ENCODE measurements at places on chromosomes 5 and 9.

- no peak for DNase-seq
Observed at GRCh38 chr5:143057580-143057999, 287.4 kb downstream of the ARHGAP26 start.

- no peak for DNase-seq
Observed at GRCh38 chr5:116626945-116627679, 52.5 kb upstream of the SEMA6A start.

- no peak for DNase-seq
Observed at GRCh38 chr5:94901191-94901979, 282.9 kb downstream of the SLF1 start.

GRCh38 chr9:85516455-85516854 is 225.3 kb downstream of the AGTPBP1 start:
- no peak for DNase-seq

GRCh38 chr5:9479361-9479760 is 66.5 kb downstream of the SEMA5A start:
- no peak for DNase-seq

DNA sequence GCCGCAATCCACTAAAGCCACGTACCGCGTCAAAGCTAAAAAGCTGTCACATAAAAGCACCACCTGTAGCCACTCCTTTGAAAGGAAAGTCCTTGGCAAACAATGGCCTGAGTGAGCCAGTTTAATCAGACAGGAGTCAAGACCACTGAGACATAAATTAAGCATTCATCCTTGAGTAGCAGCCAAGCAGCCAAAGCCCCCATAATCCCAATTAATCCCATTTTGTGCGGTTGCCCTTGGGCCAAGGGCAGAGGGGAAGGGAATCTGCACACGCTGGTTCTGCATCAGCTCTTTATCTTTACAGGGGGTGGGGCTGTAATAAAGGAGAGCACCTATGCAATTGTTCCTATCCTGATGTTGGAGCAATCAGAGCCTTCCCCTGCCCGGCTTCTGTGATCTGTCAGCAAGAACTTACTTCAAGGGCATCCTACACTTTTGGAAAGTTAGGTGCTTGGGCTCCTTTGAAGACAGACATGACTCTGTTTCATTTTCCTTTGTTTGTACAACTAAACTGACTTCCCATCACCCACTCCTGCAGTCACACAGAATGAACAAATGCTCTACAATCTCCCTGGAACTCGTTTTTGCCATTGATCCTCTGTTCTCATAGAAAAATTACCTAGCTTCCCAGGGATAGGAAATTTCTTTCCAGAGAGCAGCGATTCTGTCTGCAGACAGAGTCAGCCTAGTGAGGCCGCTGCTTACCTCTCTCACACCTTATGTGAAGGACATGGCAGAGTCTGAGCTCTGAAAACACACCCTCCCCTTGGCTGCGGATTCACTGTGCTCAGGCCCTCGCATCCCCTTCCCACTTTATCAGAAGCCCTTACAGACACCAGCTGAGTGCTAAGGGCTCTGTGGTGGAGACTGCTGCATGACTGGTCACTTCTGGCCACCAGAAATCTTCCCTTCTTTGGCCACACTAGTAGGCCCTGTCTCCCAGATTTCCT is 116.2 kb upstream of the TBCA start:
- no peak for DNase-seq

DNA sequence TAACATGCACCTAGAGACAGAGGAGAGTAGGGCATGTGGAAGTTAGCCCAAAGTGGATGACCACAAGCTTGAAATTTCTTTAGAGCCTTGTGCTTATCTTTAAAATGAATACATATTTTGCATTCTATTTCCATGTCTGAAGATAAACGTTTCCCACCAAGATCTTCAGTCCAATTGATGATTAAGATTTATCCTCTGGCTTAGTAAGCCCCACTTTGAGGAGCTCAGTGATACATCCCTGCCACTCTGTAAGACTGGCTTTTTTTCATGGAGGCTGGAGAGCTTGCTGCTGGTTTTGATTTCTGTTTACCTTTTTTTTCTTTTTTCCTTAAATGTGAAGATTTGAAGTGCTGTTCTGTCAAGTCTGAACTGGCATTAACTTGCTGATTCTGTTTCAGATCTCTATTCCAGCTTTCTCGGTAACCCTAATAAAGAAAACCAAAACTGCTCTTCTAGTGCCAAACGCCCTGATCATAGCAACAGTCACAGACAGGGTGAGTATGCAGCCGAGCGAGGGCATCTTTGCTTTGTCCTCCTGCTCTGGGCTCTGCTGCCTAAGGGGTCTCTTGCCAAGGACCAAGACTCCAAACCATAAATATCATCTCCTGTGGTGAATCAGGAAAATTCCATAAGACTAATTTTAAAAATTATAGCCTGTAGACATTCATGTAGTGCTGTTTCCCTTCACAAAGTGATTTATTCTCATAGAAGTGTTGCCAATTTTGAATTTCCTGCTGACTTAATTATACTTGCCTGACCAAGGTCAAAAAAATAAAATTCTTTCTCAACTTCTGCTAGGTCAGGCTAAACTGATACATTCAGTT is 54.3 kb downstream of the GRAMD2B start:
- no peak for DNase-seq

DNA sequence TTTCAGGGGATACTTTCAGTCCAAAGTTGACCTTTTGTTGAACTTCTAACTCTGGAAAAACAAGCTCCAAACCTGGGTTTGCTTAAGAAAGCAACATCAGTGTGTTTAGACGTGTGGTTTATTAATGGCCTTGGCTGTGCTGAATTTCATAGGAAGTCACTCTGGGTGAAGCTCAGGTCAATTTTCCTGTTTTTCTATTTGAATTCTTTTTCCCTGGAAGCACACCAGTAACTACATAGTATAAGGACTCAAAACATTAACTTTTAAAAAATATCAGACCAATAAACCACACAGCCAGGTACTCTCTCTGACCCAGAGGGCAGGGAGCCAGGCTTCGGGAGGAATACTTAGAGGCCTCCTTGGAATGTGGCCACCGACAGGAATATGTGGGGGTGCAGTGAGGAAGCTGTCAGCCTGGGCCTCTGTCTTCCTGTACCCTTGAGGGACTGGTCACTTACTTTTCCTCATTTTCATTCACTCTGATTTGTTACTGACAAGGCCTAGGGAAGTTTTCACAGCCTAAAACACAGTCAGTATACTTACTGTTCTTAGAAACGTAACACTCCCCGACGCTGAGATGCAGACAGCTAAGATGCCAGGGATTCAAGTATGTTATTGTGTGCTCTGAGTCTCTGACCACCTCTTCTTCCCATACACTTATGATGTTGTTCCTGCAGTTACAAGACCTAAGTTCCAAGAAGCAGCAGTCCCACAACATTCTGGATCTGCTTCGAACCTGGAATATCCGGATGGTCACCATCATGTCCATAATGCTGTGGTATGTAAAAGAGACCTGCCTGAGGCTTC is 18.9 kb downstream of the SLC22A5 start:
- DNase-seq = no peak

DNA sequence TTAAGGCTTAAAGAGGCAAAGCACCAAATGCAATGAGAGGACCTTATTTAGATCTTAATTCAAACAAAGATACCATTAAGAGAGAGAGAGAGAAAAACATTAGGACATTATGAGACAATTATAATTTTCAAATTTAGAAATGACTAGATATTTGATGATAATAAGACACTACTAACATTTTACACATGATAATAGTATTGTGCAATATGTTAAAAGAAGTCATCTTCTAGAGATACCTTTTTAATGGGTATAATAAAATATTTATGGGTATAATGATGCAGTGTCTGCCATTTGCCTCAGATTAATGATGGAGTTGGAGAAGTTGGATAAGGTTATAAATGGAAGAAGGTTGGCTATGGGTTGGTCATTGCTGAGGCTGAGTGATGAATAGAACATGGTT is 21.2 kb downstream of the SPAAR start:
- DNase-seq = no peak

DNA sequence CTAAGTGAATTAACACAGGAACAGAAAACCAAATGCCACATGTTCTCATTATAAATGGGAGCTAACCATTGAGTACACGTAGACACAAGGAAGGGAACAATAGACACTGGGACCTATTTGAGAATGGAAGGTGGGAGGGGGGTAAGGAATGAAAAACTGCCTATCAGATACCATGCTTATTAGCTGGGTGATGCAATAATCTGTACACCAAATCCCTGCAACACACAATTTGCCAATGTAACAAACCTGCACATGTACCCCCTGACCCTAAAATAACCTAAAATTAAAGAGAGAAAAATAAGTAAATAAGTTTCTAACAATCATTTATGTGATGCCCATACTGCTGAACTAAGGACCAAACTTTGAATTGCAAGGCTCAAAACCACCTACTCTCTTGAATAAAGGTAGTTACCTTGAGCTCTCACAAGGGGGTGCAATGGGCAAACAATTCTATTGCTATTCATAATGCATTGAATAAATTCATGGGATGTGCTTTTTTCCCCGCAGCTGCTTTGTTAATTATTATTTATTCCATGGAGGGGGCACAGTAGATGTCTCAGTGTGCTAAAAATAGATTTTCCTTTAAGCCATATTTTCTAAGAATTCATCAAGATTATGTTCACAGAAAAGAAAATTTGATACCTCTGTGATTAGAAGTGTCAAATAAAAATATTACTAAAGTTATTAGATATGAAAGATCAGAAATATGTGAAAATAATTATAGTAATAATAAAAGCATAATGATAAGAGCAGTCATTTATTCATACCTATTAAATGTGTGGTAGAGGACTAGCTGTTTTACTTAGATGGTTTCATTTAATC is 76.2 kb upstream of the PTPN3 start:
- no peak for DNase-seq

DNA sequence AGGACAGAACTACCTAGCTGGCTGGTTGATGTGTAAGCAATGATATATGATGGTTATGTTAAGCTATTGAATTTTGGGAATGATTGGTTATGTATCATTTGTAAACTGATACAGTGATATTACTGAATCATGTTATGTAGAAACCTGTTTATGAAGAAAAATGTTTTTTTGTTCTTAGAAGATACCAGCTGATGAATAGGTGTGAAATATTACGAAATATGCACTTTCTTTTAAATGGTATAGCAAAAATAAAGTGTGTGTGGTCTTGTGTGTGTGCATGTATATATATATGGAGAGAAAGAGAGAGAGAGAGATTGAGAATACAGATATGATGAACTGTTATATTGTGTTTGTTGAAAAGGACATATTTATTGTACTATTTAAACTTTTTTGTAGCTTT is 164.1 kb downstream of the WDR70 start:
- DNase-seq = no peak

DNA sequence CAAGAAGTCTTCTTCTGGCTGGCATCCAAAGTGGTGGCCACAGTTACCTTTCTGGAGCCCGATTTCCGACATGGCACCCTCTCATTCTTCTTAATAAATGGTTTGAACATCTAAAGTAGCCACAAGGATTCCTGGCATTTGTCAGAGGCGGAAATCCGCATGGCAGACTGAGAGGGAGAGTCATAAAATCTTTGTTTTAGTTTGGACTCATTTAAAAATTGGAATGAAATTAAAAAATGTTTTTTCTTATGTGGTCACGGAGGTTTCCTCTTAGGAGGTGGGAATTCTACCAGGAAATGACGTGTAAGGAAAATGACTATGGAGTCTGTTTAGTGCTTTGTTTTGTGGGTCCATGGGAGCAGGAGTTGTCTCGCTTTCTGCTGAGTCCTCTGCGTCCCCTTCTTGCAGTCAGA is 133.0 kb upstream of the PTCH1 start:
- DNase-seq = no peak

DNA sequence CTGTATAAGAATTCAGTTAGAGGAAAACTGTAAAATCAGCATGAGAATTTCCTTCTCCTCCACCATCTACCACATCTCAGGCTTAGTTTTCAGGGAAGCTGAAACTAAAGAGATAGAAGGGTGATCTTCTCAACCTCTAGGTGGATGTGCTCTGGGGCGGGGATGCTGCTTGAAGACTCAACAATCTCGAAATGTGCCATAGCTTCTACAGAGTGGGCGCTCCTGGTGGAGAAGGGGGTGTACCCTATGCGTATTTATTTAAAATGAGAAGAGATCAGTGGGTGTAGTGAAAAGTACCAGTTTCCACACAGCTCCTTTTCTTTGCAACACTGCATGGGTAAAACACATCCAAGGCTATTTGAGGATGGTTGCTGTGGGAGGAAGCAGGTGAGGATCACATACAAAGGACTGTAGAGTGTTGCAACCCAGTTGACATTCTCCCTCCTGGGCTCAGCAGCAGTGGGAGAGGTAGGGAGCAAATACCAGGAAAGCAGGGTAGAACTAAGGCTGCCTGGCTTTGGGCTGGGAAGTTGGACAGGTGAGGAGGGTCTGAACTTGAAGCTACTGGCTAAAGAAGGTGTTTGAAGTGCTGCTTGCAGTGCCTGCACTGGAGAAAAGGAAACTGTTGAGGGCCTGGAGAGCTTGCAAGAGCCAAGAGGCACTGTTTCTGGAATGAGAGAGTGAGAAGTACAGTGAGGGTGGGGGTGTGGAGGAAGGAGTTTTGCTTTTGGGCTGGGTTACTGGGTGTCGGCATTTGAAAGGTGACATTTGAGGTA is 73.1 kb downstream of the MAST4 start:
- no peak for DNase-seq

DNA sequence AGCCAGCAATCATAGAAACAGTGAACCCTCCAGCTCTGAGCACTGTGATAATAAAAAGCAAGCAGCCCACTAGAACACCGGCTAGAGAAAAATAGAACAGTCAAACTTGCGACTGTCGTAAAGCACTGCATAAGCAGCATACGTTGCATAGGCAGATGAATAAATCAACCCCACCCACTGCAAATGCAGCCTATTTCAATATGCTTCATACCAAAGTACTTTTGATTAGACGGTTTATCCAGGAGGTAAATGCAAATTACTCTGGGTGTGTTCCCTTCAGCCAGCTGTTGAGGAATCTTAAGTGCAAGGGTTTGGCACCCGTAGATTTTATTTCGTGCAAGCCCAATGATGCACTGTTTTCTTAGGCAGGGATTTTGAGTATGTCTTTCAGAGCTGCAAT is 32.1 kb upstream of the ANKRD18A start:
- DNase-seq = no peak

- no peak for DNase-seq
Observed at GRCh38 chr5:79133121-79133656, 21.6 kb downstream of the BHMT start.

- no peak for DNase-seq
Observed at GRCh38 chr5:160152287-160152686, 33.0 kb upstream of the PWWP2A start.

DNA sequence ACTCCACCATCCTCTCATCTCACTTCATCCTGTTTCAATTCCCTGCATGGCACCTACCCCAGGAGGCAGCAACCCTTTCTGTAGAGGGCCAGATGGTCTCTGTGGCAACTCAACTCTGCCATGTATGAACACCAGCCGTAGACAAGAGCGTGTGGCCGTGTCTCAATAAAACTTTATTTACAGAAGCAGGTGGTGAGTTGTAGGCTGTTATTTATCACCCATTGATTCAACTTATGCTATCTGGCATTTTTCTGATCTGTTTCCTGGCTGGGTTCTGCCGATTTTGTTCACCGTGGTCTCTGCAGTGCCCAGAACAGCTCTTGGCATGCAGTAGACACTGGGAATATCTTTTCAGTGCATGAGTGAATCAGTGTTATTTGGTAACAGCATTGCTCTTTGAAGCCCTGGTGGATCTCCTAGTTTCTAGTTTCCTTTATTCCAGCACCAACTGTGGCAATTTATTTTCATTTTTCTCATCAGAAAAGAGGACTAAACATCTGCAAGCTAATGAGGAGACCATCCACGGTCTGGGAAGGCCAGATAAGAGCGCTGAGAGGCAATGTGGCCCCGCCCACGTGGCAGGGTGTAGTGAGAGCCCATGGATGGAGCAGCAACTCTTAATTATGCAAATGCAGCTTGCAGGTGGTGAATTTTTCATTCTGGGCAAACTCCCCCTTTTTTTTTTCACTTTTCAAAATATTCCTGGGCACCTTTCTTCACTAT is 77.9 kb downstream of the CTSL start:
- DNase-seq = no peak

GRCh38 chr5:68432682-68433081 is 217.1 kb downstream of the PIK3R1 start:
- no peak for DNase-seq

Data from stimulated activated CD8-positive, alpha-beta memory T cell treated with anti-CD3 and anti-CD28 coated beads, Interleukin-2, amount 100 ng/mL, for 1 hour (primary cell).